Fibroblast of villous mesenchyme (primary cell): ENCODE measurements at places on chromosomes 1 and 21. TPM values are rescaled to one million over a fixed set of nuclear protein-coding genes. Genes with fewer than 3 reads are reported as not detected.

Gene ESPN
- total RNA-seq: not detected in 2 replicates

Gene CLCA4
- total RNA-seq: not detected in 2 replicates

Gene HPCAL4
- total RNA-seq: not detected in 2 replicates

Gene KRTAP24-1
- total RNA-seq: not detected in 2 replicates

Gene SYCP1
- total RNA-seq: not detected in 2 replicates

GRCh38 chr1:104195395-104195794, 445.7 kb downstream of the AMY1C start:
- DNase-seq: no peak

DNA sequence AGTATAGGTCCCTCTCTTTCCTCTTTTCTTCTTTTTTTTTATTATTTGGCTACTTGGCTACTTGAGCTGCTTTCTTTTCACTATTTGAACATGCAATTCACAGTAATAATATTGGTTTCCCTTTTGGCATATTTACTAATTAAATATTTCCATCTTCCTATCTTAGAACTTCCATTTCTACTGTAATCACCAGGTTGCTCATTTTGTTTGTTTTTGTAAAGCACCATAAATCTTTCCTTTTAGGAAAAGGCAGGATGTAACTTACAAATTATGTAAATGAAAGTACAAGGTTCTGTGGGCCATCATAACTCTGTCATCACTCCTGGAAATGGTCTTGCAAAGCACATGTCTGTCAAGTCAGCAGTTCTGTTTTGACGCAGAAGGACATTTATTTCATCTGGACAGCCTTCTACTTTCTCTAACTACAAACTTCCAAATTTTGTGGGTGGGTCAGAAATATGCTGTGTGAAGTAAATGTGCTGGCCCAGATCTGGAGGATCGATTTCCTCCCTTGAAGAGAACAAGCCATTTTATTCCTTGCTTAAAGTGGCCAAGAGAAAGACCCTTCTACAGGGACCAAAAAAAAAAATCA, 71.7 kb upstream of the TNFSF18 start:
- DNase-seq: peak; percentile 61

- DNase-seq: no peak
These were observed 75.6 kb upstream of the SLFNL1 start for GRCh38 chr1:41097105-41097504.

DNA sequence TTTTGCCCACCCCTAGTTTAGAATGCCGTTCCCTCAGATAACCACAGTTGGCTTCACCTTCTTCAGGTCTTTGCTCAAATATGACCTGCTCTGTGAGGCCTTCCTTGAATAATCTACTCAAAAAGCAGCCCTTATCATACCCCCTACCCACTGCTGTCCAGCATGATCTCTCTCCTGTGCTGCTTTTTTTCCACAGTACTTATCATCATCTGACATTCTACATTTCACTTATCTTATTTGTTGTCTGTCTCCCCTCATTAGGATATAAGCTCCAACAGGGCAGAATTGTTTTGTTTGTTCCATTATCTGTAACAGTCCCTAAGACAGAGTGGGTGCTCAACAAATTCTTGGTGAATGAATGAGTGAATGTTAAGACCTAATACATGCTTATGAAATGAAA, 18.1 kb downstream of the USP24 start:
- no peak for DNase-seq

DNA sequence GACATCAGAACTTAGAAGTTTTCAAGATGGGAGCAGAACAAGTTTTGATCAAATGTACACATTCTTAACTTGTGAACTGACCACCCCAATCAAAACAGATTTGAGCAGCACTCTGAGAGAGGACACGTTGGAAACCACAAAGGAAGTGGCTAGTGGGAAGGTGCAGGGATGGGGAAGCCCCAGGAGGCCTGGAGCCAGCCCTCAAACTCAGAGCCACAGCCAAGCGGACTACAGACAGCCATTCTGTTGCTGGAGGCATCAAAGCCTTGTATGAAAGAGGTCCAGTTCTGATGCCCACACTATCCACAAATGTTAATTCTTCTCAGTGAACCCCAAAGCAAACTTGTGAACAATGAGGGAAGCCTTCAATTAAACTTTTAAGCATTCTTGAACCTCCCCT, 143.6 kb upstream of the RAB4A start:
- peak; percentile 34 for DNase-seq

GRCh38 chr1:162138112-162138511, 68.6 kb downstream of the NOS1AP start:
- DNase-seq: no peak

DNA sequence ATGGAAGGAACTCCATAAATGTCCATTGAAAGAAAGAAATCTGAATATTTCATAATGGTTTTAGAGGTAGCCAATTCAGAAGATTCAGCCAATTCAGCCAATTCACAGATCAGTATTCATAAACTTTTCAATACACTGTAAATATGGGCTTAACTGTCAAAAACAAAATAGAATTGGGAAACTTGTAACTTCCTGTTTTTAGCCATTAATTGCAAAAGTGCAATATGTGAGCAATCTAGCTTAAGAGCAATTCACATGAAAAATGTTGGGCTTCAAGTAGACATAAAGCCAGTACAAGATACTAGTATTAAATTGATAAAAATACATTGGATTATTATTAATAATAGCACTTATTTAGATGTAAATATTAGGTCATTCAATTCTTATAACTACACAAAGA, 27.5 kb upstream of the PLPPR4 start:
- DNase-seq: no peak

DNA sequence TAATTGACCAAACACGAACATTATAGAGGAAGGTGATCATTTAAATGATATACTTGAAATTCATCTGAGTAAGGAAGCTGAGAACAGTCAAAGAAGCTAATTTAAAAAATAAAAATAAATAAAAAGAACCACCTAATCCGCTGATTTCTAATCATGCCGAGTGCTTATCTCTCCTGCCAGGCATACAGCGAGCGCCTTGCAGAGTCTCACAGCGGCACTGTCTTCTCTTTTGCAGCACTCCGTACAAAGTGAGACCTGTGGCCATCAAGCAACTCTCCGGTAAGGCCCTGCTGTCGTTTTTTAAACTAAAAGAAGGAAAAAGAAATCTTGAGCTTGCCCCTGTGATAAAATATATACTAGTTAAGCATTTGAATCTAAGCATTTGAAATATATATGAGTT, 45.3 kb downstream of the PDE9A start:
- no peak for DNase-seq

DNA sequence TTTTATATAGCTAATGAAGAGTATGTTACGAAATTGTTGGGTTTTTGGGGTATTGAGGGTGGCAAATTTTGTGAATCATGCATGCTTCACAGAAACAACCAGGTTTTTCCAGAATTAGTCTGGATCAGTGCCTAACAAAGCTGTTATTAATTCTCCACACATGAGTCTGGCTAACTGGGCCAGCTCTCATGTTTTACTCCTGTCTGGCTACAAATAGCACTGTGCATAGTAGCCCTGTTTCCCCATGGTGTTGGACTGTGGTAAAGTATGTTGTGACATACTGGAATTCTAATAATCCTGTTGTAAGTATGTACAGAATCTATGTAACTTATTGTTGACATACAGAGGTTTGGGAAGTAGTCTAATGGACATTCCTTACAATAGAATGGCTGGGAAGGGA, 35.8 kb downstream of the S100B start:
- peak; percentile 22 for DNase-seq

GRCh38 chr21:25942135-25942534, 207.4 kb downstream of the GABPA start:
- no peak for DNase-seq

DNA sequence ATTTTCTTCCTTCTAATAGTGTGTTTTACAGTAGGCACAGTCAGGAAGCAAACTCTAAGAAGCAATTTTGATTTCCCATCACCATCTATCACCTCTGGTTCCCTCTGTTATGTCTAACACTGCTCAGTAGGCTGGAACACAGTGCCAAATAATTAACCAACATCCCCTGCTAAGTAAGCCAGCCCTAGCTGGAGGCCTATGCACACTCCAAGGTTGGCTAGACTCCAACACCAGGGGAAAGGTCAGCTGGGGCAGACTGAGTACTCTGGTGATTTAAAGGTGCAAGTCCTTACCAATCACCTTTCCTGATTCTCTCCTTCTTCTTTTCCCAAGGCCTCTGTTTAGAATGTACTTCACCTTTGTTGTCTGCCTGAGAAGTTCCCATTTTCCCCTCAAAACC, 46.5 kb upstream of the BEND5 start:
- DNase-seq: no peak

- no peak for DNase-seq
These were observed 85.9 kb downstream of the TYW3 start for GRCh38 chr1:74818661-74819456.

DNA sequence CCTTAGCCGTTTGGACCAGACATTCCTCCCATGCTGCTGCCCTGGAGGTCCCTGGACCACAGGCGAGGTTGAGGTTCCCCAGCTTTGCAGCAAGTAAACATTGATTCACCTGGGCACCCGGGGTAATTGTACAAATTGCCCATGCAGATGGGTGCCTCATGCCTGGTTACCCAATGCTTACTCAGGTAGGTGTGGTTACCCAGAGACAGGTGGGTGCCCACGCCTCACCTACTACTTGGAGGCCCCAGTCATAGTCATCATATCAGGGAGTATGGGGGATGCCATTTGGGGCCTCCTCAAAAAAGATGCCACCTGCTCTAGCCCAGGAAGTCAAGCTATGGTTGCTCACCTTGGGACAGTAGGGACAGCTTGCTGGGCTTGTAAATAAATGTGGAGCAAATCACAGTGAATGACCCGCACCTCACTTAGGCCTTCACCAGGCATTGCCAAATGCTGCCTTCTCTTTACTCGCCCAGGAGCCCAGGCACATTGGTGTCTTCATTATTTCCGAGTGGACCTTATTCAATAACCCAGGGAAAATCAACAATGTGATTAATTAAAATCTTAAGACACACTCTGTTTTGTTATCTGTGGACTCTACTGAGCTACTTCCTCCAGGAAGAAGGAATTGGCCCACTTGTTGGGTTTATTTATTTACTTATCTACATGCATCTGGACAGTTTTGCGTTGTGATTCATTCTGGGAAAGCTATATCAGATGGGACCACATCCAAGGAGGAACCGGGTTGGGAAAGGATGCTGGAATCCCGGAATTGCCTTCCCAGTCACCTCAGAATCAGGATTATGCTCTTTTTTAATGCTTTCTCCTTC, 35.6 kb upstream of the GRHL3 start:
- DNase-seq: peak; percentile 90

DNA sequence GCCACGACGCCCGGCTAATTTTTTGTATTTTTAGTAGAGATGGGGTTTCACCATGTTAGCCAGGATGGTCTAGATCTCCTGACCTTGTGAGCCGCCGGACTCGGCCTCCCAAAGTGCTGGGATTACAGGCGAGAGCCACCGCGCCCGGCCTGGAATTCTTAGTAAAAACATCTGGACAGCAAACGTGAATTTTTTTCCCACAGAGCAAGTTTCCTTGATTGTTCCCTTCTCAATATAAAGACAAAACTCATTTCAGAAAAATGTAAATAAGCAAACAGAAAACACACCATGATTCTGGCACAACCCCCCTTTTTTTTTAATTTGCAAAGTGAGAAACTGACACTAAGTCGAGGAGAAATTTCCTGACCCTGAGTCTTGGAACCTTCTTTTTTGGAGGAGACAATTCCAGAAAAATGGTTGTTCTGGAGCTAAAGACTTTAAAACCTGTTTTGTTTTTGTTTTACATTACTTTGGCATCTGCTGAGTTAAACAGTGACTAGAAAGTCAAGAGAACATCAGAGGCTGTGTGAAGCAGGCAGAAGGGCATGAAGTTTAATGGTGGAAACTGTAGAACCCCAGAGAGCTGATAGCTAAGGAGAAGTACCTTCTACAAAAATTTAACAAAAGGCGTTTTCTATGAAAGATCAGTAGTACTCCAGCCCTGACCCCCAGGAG, 10.3 kb upstream of the HMGCS2 start:
- DNase-seq: peak; percentile 75
